H54 (cell line): ENCODE measurements at places on chromosomes 11 and 22.

DNA sequence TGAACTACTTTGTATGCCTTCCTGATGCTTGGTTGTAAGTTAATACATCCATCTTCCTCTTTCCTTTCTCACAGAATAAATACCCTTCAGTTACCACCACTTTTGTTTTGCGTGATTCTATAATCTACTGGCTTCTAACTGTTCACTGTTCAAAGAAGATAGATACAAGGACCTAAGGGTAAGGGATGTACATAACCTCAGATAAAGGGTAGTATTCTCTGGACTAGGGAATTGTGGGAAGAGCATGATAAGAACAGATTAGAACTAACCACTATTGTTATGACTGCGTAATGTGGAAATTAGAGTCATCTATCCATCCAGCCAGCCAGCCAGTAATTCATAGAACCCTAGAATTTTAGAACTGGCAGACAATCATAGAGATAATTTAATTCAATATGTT, 36.4 kb downstream of the MAP6 start:
- no peak for DNase-seq

DNA sequence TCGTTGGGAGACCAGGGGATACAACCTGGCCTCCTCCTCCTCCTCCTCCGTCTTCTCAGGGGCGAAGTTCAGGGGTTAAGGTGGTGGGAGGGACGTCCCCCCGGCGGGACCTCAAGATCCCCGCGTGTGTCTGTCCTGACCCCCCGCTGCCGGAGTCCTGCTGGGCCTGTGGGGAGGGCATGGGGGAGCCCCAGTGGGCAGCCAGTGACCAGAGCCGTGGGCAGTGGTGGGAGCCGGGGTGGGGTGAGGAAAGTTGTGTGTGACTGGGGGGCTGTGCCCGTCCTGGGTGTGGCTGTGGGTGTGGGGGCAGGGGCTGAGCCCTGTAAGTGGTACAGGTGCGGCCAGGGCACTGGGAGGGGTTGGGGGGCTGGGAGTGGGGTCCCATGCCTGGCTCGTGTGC, 10.1 kb downstream of the TSPAN4 start:
- no peak for DNase-seq

- no peak for DNase-seq
Observed at GRCh38 chr11:6608011-6608410, 4.0 kb downstream of the TAF10 start.

- peak; percentile 71 for DNase-seq
Observed at GRCh38 chr11:60840470-60841430, 1.2 kb upstream of the CCDC86 start.

DNA sequence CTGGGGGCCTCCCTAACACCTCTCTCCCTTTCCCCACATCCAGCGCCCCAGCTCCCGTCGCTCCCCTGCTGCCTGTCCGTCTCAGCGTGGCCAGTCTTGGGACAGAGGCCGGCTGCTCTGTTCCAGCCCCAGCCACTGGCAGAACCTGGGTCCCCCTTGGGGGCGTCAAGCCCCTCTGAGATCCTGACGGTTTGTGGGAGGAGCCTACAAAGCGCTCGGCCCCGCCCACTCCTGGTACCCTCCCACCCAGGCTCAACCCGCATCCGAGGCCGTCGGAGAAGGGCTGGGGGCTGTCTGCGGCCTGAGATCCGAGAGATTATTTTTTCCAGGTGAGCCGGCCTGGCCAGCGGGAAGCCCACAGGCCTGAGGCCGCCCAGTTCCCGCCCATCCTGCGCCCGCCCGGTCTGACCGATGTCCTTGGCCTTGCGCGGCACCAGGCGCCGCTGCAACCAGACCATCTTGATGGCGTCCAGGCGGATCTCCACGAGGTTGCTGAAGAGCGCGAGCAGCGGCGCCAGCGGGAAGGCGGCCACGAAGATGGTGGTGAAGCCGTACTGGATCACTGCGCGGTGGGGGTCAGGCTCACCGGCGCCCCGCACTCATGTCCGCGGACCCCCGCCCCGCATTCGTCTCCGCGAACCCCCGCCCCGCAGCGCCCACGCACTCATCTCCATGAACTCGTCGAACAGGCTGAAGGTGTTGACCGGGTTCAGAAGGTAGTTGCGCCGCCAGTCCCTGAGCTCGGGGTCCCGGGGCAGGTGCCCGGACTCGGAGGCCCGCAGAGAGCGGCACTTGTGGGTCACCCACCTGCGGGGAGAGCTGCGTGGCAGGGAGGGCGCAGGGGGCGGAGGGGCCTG, 5.5 kb upstream of the SIGIRR start:
- no peak for DNase-seq

- DNase-seq: no peak
Observed at GRCh38 chr22:36536717-36537116, 7.8 kb upstream of the EIF3D start.

GRCh38 chr11:120694726-120695125, 183.2 kb downstream of the GRIK4 start:
- no peak for DNase-seq

DNA sequence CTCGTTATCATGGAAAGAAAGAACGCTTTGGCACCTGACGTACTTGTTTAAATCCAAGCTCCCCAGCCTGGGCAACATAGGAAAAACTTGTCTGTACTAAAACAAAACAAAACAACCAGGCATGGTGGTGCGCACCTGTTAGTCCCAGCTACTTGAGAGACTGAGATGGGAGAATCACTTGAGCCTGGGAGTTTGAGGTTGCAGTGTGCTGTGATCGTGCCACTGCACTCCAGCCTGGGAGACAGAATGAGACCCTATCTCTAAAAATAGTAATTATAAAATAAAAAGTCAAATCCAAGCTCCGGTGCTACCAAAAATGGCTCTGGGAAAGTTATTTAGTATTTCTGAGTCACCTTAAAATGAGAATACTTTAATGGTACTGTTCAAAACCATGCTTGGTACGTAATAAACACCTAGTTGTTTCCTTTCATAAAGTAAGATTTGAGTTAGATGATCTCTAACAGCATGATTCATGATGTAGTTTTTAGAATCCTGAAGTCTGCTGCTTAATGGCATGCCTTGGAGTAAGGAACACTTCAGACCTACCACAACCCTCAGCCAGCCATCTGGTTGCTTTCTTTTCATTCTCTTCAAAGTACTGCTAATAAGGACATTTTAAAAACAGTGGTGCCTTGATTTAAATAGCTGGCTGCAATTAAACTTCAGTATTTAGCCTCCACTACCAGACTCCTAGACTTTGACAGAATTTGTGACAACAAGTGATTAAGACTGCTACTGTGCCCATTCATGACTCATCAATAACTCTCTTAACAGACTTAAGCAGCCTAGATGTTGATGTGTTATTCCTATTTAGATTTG, 8.4 kb downstream of the PPME1 start:
- DNase-seq: no peak

GRCh38 chr22:38317995-38318715, 922 bp upstream of the CSNK1E start:
- peak; percentile 95 for DNase-seq

DNA sequence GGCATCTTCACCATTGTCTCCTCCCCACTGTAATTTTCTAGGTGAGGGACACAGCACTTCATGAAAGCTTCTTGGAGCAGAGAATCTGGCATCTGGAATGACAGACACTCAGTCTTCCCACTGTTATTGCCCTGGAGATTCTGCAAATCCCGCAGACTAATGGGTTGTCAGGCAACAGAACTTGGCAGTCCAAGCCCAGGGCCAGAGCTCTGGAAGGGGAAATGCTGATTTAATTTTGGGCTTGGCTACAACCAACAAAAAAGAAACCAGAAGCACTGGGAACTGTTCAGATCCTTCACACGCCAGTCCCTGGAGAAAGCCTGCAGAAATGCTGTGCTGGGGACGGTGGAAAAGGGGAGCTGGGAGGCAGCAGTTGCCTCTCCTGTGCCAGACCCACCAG, 71.5 kb upstream of the BID start:
- no peak for DNase-seq

DNA sequence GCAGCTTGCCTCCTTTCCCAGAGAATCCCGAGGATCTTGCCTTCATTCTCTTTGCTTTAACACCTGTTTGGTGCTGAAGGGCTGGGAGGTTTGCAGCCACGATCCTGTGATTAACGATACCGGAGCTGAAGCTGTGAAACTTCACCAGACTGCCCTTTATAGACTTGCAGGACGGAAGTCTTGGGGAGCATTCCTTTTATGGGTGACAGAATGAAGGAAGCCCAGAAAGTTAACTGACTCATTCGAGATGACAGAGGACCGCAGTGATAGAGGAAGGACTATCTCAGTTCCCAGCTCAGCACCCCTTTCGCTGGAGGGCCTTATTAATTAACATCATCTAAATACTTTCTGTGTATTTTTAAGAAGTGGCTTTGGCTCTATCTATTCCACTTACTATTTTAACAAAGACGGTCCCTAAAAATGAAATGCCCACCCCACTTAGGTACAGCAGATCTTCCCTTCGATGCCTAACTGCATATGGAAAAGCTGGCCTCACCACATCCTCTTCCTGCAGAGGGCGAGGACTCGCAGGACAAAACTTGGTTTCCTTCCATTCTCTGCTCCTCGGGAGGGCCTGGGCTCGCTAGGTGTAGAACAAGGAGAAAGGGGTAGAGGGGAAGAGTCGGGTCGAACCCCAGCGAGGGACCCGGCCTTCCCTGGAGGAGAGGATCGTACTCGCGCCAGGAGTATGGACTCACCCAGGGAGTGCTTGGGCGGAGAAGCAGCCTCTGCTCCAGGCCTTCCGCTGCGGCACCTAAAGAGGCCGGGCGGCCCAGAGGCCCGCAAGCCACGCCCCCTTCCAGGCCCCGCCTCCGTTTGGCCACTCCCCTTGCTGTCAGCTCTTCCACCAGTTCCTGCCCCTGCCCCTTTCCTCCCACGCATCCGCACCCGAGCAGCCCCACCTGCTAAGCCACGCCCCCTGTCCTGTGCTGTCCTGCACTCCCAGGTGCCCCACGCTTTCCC, 30.7 kb upstream of the USP47 start:
- no peak for DNase-seq

- no peak for DNase-seq
Observed at GRCh38 chr11:110003426-110003825, 89.8 kb upstream of the ZC3H12C start.

GRCh38 chr11:24705474-24705873, 208.6 kb downstream of the LUZP2 start:
- DNase-seq: no peak

DNA sequence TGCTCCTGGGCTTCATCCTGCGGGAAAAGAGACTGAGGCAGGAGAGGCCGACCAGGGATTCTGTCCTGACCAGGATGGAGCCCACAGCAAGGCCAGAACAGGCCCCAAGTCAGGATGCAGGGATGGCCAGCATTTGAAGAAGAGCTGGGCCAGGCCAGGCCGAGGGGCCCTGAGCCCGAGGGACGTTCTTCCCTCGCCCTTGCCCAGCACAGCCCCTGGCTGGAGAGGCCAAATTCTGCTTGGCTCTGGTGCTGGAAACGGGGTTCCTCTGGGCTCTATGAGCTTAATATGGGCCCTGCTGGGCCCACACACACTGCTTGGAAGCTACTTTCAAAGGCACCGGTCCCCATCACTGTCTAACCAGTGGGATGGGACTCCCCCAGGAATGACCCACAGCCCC, 7.6 kb downstream of the APOBEC3G start:
- DNase-seq: no peak

DNA sequence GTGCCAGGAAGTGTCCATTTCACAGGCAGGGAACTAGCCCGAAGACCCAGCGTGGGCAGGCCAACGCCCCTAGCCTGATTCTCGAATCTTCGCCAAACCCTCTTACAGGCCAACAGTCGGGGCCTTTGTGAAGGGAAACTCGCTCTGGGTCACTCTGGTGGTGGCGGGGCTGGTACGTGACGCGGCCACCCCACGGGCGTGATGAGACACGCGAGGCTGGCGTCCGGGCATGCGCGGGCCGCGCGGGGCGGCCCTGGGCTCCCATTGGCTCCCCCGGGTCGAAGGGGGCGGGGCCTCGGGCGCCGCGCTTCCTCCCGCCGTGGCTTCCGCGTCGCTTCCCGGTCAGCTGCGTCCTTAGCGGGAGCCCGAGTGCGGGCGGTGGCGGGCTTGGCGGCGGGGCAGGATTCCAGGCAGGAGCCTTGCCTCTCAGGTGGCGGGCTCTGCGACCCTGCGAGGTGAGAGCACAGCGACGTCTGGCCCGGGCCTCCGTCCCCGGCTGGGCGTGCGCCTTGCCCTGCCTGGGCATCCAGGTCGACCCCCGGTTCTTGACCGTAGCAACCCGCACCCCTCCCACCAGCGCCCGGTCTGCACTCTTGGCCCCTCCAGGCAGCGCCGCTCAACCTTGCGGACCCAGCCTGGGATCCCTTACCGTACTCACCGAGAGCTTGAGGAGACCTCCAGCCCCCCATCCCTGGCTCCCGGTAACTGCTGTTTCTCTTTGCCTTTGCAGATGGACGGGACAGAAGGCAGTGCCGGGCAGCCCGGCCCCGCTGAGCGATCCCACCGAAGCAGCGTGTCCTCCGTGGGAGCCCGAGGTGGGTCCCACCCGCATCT, at the start of gene FRMD8:
Gene FRMD8 (plus strand): TSS at position 331 of the 834 bp plus-strand sequence. CDS start 400 bp downstream, at position 731.
- DNase-seq: peak; percentile 63

- peak; percentile 62 for DNase-seq
Observed at GRCh38 chr11:133947321-133947756, 9.4 kb downstream of the IGSF9B start.

DNA sequence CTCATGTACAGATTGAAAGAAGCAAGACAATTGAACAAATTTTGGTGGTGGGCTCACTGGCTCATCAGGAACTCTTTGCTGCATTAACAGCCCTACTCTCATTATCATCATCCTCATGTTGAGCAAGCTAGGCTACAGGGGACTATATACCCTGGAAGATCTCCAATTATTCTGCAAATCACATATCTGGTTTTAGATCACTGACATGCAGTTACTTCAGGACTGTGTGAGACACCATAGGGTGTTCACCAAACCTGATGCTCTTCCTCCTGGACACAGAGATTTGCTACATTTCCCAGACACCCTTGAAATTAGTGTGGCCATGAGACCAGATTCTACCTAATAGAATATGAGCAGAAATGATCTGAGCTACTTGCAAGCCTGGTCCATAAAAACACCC, 23.0 kb upstream of the ME3 start:
- DNase-seq: no peak

GRCh38 chr11:75430714-75431532, 2.1 kb downstream of the KLHL35 start:
- DNase-seq: no peak

DNA sequence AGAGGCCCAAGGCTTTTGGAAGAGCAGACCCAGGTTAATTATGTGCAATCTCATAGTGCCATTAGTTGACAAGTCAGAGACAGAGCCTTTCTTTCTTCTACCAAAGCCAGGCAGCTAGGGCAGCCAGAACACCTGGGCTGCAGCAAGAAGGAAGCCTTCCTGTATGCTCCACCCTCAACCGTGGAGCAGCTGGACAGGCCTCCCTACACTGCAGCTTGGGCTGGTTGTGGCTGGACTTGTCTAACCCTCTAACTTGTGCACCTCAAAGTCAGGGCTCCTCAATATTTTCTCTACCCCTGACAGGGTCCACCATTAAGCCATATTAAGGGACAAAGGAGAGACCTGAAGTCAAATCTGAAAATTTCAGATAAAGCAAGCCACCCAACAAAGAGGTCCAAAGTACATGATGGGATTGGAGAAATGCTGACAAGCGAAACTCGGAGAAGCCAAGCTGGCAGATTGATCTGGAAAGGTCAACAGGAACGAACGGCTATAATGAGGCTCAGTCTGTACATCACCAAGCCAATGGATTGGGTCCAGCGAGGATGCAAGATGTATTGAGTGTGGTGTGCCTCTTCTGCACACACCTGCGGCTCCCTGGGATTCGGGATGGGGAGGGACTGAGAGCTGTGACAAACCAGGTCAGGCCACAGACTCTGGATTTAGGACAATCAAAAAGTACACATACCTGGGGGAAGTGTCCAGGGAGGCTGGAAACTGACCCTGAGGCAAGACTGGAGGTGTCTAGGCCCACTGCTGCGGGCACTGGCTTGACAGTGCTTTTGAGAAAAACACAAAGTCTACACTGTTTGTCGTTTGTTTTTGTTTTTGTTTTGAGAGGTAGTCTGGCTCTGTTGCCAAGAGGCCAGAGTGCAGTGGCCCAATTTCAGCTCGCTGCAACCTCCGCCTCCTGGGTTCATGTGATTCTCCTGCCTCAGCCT, 11.7 kb upstream of the SLC43A3 start:
- no peak for DNase-seq
